NCI-H2029 (cell line): ENCODE measurements at places on chromosomes 2 and 18.

- DNase-seq: no peak
These were observed 44.1 kb downstream of the MRPS5 start for GRCh38 chr2:95077530-95077825.

- DNase-seq: no peak
These were observed 50.0 kb downstream of the HDLBP start for GRCh38 chr2:241265506-241265905.

DNA sequence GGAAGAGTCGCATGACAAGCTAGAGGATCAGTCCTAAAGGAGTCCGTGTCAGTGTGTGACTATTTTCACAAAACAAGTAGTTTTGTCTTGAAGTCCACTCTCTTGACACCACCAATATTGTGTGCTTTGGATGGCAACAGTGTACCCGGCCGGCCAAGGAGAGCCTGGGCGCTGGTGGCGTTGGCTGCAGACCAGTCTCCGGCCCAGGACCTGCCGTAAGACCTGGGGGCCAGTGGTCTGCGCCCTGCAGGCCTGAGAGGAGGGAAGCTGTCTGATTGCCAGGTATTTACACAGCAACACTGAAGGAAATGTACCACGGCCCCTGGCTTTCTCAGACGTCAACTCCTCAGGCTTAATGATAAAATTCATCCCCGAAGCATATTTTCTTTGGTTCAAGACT, 472.4 kb upstream of the SALL3 start:
- DNase-seq: no peak

GRCh38 chr2:43511199-43511598, 84.6 kb downstream of the THADA start:
- no peak for DNase-seq

- DNase-seq: no peak
These were observed 909 bp downstream of the ATP6V1C2 start for GRCh38 chr2:10722252-10722825.

DNA sequence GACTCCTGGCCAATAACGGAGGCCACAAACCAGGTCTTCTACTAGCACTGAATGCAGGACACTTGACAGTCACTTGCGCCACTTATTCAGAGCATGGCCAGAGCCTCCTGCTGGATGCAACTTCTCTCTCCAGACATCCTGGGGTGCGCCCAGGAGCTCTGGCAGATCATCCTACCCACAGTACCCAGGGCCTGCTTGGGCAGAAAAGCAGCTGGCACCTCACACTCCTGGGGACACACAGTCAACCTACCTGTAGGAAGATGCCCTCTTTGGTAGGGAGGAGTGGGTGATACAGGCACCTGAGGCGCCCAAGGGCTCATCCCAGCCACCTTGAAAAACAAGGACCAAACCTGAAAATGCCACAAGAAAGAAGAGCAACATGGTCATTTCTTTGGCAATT, 13.3 kb downstream of the GALNT14 start:
- no peak for DNase-seq

- DNase-seq: no peak
These were observed 4.3 kb upstream of the GATA6 start for GRCh38 chr18:22165049-22165602.

DNA sequence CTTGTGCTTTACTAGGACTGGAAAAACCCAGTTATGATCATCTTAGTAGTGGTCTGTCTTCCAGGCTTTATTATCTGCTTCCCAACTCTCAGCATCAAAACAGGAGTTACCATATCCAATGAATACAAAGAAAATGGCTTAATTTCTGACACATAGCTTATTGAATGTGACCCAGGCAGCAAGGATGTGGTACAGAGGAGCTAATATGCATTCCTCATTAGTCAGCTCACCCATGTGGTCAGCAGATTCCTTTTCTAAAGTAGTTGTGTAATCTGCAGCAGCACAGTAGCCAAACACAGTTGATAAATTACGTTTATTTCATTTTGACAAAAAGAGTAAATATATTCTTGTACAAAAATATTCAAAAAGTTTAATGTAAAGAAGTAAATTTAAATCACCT, 43.6 kb downstream of the TSPYL6 start:
- no peak for DNase-seq

- no peak for DNase-seq
These were observed 48.9 kb downstream of the COPS8 start for GRCh38 chr2:237134321-237135230.

DNA sequence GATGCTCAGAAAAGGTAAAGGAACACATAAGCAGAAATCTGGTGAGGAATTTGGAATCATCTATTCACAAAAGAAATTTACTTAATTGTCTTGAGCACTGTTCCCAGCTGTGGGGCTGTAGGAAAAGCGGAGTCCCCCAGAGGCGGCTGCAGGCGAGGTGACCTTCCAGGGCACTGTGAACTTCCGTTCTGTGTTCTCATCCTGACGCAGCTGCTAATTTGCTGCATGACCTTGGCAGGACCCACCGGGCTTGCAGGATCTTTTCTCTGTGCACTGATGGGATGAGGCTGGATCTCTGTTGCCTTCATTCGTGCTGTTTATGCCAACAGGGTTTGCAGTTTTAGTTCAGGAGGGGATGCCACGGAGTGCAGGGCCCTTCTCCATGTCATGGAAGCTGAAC, 301.9 kb upstream of the MYT1L start:
- DNase-seq: no peak

- no peak for DNase-seq
These were observed 24.7 kb upstream of the NAGK start for GRCh38 chr2:71043531-71044407.

DNA sequence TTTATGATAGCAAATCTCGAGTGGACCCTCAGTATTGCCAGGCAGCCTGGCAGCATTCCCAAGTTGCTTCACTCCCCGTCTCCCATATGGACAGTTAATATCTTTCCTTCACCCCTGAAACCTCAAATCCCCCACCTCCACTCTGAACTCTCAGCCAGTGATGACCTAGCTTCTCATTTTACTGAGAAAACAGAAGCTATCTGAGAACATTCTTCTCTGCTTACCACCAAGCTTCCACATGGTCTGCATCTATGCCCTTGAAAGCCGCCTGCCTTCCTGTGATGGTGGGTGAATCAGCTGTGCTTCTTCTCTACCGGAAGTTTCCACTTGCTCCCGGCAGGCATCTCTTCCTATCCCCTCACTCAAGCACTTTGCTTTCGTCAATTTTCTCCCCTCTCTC, 529.2 kb downstream of the EPHA4 start:
- no peak for DNase-seq

GRCh38 chr2:112629823-112630222, 15.9 kb upstream of the SLC20A1 start:
- no peak for DNase-seq

DNA sequence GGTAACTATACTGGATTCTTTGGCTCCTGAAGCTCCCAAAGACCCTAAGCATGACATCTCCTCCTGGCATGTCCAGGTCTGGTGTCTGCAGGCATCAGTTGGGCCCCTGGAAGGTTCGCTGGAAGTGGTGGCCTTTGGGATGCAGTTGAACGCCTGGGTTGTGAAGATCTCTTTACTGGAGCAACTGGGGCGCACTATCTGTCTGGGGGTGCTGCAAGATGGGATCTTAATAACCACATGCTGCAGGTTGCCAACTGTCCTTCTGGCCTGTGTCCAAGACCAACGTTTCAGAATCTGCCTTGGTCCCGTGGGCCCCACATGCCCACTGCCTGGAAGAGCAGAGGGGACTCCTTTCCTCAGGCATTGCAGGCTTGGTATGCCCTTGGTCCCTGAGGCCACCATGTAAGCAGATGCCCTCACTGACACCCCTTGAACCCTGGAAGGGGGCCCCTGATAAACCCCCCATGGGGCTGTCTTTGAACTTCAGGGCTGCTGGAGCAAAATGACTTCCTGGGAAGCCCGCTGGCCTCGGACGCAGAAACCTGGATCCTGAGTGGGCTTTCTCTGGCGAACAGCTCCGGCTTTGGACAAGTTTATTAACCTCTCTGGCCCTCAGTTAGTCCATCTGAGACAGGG, 101.9 kb downstream of the TWIST2 start:
- no peak for DNase-seq

DNA sequence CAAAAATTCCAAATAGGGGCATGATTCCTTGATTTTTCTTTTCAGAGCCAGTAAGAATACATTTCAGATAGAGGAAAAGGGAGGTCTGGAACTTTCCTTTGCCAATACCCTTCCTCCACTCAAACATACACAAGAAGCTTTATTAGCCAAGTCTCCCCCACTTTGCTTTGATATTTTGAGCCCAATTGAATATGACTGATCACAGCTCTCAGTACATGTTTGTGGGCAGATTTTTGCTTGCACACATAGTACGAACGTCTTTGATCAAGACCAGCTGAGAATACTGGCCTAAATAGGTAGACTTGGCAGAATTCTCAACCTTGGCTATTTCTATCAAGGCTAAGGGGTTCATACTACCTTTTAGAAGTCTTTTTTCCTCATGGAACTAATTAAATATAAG, 148.8 kb upstream of the PGAP1 start:
- DNase-seq: no peak

- DNase-seq: no peak
These were observed 56.5 kb downstream of the TTC39C start for GRCh38 chr18:24071029-24071428.

DNA sequence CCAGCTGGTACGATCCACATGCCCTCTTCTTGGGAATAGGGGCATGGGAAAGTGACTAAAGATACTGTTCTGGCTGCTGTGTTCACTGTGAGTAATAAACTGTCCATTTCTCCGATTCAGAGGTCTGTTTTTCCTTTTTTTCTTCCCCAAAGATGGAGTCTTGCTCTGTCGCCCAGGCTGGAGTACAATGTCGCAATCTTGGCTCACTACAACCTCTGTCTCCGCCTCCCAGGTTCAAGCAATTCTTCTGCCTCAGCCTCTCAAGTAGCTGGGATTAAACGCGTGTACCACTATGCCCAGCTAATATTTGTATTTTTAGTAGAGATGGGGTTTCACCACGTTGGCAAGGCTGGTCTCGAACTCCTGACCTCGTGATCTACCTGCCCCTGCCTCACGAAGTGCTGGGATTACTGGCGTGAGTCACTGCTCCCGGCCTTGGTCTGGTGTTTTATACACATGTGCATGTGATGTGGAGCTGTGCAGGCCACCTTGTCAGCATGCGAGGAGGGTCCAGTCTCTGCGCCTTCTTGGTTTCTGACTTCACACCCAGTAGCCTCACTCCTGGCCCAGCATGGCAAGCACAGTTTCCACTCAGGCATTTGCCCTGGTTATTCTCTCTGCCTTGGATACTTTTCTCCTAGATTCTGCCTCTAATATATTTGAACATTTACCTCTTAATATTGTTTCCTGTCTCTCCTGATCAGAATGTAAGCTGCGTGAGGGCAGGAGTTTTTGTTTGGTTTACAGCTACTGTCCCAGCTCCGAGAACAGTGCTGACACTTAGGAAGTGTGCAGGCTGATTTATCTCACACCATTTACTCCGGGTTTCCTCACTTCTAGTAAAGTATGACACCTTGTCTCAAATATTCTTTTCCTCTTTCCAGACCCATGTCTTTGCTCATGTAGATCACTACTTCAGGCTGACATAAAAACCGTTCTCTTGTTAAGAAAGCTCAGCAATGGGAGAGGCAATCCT, 19.7 kb downstream of the PTPN18 start:
- no peak for DNase-seq

GRCh38 chr2:238336151-238336550, 15.8 kb downstream of the TRAF3IP1 start:
- no peak for DNase-seq

GRCh38 chr2:230042195-230042594, 26.5 kb downstream of the SLC16A14 start:
- no peak for DNase-seq

GRCh38 chr18:50696929-50697328, 122.9 kb downstream of the MRO start:
- no peak for DNase-seq

DNA sequence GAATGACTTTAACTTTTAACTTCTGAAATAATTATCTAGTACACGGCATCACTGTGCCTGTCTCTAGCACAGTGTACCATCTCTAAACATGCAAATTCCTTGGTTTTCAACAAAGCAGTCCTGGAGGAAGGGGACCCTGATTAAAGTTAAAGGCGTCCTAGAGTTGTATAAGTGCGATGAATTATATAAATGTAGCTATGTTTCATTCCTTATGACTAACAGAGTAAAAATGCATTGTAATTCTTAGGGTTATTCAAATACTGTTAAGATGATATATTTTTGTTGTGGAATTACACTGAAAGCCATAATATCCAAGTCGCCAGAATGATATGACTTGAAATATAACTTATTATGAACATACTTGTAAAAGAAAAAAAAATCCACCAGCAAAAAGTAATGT, 544.9 kb upstream of the LINC00305 start:
- DNase-seq: no peak

GRCh38 chr18:76380791-76381405, 114.1 kb downstream of the ZNF516 start:
- no peak for DNase-seq
